ENCODE measurements at places on chromosomes 3 and 15. TPM values are rescaled to one million over a fixed set of nuclear protein-coding genes. Genes with fewer than 3 reads are reported as not detected.

The AADAC gene
- total RNA-seq, result not detected

DNA sequence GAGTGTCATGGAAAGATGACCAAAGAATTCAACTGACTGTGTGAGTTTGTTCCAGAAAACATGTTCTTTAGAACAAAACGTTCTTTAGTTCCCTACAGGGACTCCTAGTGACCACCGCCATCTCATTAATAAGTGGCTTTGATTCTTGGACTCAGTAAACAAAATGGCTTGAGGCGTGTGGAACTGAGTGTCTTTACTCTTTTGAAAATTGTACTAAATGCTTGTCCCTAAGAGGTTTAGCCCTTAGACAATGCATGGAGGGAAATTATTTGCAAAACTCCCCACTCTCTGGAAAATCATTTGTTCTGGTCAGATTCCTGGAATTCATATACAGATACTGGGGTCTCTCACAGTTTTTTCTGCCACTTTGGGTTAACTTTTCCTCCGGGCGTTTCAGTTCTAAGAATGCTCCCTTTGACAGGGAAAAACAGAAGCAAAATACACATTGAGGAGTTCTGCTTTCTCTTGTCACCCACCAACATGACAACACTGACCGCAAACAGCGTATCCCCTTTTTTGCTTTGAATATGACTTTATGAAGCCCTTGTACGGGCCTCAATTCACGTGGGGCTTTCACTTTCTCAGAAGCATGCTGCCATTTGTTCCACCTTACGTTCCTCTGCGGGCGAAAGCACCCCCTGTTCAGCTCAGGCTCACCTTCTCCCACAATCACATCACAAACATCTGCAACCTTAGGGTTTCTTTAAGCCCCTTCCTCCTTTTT, 15.3 kb upstream of the NRROS start:
- H3K36me3 ChIP-seq, result peaks cover 7% of the 10 kb centered on the region
- DNase-seq, result peak; percentile 80
- peaks cover 52% of the 10 kb centered on the region for H3K4me1 ChIP-seq
- peaks cover 7% of the 10 kb centered on the region for H3K27me3 ChIP-seq
- peak overlapping the region; percentile 41 for H3K4me3 ChIP-seq
- H3K27ac ChIP-seq, result peak overlapping the region; percentile 77

The ADPGK gene
- 67.8 TPM for total RNA-seq

The NPAP1 gene
- total RNA-seq, result not detected

DNA sequence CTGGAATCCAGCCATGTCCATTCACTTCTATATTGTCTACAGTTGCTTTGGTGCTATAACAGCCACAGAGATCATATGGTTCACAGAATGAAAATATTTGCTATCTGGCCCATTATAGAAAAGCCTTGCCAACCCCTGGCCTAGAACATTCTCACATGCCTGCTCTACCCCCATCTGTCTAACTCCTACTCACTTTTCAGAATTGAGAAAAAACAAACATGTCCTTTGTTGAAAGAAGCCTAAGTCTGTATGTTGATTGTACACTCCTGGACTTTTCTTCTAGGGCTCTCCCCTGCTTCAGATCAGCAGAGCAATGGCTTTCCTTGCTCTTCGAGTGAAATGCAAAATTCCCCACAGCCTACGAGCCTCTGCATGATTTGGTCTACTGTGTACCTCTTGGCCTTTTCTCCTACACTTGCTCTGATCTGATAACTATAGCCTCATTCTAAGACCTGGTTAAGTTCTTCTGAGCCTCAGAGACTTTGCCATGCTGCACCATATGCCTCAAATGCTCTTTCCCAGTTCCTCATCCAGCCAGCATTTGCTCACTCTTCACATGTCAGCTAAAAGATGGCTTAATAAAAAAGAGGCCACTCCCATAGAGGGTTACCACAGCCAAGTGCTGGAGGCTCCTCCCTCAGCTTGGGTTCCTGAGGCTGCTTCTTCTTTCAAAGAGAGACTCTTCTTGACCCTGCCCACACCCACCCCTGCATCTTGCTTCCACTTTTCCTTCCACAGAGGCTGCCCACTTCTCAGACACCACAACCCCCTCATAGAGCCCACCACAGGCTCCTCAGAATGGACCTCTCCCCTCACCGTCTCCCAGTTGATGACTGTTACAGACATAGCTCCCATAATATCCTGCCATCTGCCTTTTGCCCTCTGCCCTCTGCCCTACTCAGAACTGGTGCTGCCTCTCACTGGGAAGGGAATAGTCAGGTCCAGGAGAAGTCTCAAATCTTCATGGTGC, 22.9 kb upstream of the DCLK3 start:
- H3K36me3 ChIP-seq, result no peaks in the 10 kb centered on the region
- H3K27ac ChIP-seq, result no peak overlapping the region
- H3K4me1 ChIP-seq, result peaks cover 3% of the 10 kb centered on the region
- peaks cover 34% of the 10 kb centered on the region for H3K27me3 ChIP-seq
- H3K4me3 ChIP-seq, result no peak overlapping the region

The CLDN1 gene
- total RNA-seq, result not detected

The LYZL4 gene
- total RNA-seq, result not detected

All from activated CD8-positive, alpha-beta memory T cell treated with anti-CD3 and anti-CD28 coated beads, Interleukin-2, amount 10 ng/mL, durations not matched to agents 7 days and 5 days (primary cell).